Progenitor cell of endocrine pancreas (in vitro differentiated cells): ENCODE measurements at places on chromosomes 12 and 14.

- peaks cover 3% of the 10 kb centered on the region for H3K4me1 ChIP-seq
- H3K27me3 ChIP-seq = no peaks in the 10 kb centered on the region
- H3K36me3 ChIP-seq = peaks cover 2% of the 10 kb centered on the region
- no peak for DNase-seq
Observed at GRCh38 chr12:131904346-131904745, 9.9 kb downstream of the ULK1 start.

- peaks cover 20% of the 10 kb centered on the region for H3K4me1 ChIP-seq
- no peak for DNase-seq
- H3K27ac ChIP-seq = peak overlapping the region; percentile 100
- H3K4me3 ChIP-seq = peak overlapping the region; percentile 98
- peaks cover 5% of the 10 kb centered on the region for H3K36me3 ChIP-seq
Observed at GRCh38 chr14:92121207-92121669, 268 bp downstream of the NDUFB1 start.

DNA sequence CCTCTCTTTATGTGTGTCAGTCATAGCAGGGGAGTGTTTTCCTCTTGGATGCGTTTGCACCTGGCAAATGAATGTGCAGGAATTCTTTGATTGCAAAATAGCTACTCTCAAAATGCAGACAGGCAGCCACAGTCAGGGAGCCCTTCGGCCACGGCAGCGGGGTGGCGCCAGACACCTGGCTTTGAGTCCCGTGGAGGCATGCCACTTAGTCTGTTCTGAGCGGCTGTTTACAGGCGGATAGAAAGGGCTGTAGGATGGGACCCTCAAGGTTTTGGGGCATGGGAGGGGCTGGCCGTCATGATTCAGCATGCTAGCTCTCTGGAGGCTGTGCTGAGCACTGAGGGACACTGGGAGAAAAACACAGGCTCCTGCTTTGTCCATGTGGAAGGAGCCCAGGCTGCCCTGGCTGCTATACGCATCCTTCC, 117.1 kb downstream of the SLC25A47 start:
- H3K4me1 ChIP-seq = peaks cover 13% of the 10 kb centered on the region
- no peaks in the 10 kb centered on the region for H3K27me3 ChIP-seq

DNA sequence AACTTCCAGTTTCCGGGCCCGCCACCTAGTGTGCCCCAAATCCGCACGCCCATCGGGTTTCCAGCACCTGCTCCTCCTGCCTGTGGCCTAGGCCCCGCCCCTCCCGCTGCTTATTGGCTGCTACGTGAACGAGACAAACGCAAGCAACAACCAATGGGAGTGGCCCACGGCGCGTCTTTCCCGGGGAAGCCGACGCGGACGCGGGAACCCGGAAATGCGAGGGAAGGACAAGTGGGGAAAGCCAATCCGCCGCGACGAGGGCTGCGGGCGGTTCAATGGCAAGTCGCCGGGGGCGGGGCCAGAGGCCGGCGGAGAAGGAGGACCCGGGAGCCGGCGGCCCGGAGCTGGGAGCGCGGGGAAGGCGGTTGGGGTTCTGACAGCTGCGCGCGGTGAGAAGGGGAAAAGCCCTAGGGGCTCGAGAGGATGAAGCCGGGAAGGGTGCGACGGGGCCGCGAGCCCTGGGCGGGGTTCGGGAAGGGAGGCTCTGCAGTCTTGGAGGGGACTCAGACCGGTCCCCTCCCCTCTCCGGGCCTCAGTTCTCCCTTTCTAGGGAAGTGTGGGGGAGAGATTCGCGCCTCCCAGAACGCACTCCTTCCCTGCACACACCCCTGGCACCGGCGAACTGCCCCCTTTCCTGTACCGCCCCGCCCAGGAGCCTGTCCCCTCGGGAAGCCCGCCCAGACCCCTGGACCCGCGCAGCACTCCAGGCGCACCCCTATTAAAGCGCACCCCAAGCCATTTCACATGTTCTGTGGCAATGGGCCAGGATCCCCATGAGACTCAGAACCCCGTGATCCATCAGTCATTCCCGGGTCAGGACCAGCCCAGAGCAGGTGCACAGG, at the start of gene FICD:
Gene FICD (plus strand): TSS at position 305 of the 842 bp plus-strand sequence. CDS start 1,696 bp downstream, outside the sequence.
- H3K27ac ChIP-seq = peak within 1 kb of the TSS; percentile 82
- H3K36me3 ChIP-seq = peaks cover 9% of the 10 kb centered on the region
- H3K27me3 ChIP-seq = no peaks in the 10 kb centered on the region
- DNase-seq = peak; percentile 99
